ENCODE measurements at places on chromosomes 11 and 22. TPM values are rescaled to one million over a fixed set of nuclear protein-coding genes. Genes with fewer than 3 reads are reported as not detected.

Gene DBX1
- not detected for total RNA-seq

Gene NCAM1
- total RNA-seq, result 4.2 TPM

GRCh38 chr11:15493921-15494620 lies 379.3 kb downstream of the INSC start:
- no peak for DNase-seq

GRCh38 chr22:44777364-44777755 lies 25.0 kb downstream of the ARHGAP8 start:
- no peak for DNase-seq

All from upper lobe of right lung (tissue), 1 donor.